Progenitor cell of endocrine pancreas (in vitro differentiated cells): ENCODE measurements at places on chromosomes 4 and X.

DNA sequence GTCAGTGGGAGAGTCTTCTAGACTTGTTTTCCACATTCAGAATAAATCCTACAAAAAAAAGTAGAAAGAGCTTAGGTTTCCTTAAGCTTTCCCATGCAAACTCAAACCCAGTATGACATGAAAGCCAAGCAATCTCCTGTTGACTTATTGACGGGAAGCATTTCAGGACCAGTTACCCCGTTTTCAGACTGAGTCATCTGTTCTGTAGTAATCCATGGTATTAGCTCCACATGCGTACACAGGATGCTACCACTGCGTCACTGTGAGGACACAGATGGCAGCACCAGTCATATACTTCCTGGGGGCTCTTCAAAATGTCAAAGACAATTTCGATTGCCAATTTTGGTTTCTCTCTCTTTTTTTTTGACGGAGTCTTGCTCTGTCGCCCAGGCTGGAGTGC is 224.9 kb upstream of the MAD2L1 start:
- H3K4me3 ChIP-seq = no peak overlapping the region
- no peaks in the 10 kb centered on the region for H3K27me3 ChIP-seq
- DNase-seq = no peak
- no peaks in the 10 kb centered on the region for H3K36me3 ChIP-seq
- H3K4me1 ChIP-seq = no peaks in the 10 kb centered on the region
- H3K27ac ChIP-seq = no peak overlapping the region

GRCh38 chr4:103074744-103075434 is 1.7 kb downstream of the SLC9B2 start:
- peaks cover 9% of the 10 kb centered on the region for H3K4me1 ChIP-seq
- DNase-seq = no peak
- peaks cover 10% of the 10 kb centered on the region for H3K36me3 ChIP-seq
- H3K27ac ChIP-seq = no peak overlapping the region

DNA sequence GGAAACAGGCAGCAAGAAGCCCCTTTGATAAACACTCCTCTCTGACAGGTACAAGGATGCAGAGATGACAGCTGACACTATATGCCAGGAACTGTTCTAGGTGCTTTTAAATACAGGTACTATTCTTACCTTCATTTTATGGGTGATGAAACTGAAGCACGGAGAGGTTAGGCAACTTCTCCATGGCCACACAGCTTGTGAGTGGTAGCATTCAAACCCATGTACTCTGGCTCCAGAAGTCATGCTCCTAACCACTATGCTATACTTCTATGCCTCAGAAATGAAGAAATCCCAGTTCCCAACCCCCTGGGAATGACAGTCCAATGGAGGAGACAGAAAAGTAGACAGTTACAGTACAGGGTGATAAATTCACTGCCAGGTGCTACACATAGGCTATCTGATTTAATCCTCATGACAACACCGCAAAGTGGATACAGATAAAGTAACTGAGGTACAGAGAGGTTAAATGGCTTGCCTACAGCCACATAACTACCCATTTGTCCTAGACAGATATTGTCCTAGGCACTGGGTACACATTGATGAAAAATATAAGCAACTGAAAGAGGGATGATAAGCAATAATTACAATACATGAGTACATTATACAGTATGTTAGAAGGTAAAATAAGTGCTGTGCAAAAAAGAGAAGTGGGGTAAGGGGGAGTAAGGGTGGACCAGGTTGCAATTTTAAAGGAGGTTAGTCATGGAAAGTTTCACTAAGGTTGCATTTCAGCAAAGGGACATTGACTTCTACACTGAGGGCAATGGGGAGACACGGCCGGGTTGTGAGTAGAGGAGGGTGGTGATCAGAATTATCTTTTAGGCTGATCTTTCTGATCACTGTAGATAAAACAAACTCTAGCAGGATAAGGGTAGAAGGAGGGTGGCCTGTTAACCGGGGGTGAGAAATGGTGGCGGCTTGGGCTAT is 1.6 kb upstream of the F8 start:
- no peak overlapping the region for H3K4me3 ChIP-seq
- DNase-seq = no peak
- H3K4me1 ChIP-seq = peaks cover 11% of the 10 kb centered on the region
- no peaks in the 10 kb centered on the region for H3K36me3 ChIP-seq
- H3K27ac ChIP-seq = peak overlapping the region; percentile 42

- no peak overlapping the region for H3K27ac ChIP-seq
- no peak overlapping the region for H3K4me3 ChIP-seq
- H3K36me3 ChIP-seq = no peaks in the 10 kb centered on the region
- DNase-seq = no peak
These were observed 64.7 kb downstream of the IL13RA2 start for GRCh38 chrX:114952696-114953095.

DNA sequence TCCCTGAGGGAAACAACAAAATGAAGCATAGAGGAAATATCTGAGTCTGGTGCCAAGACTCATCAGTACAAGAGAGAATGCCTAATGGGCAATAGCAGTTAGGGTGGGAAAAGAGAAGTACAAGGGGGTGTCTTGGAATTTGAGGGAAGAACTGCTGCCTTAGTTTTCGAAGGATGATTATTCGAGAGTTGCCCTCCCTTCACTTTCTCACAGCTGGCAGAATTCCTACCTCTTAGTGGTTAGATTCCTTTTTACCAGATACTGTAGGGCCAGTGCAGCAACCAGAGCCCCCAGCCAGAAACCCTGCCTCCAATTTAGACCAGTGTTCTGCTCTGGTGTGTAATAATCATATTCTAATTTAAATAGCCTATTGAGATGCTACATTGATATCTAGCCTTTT is 56.5 kb downstream of the NFKB1 start:
- no peaks in the 10 kb centered on the region for H3K36me3 ChIP-seq
- no peak for DNase-seq
- H3K4me1 ChIP-seq = peaks cover 9% of the 10 kb centered on the region
- no peaks in the 10 kb centered on the region for H3K27me3 ChIP-seq
- H3K27ac ChIP-seq = no peak overlapping the region

DNA sequence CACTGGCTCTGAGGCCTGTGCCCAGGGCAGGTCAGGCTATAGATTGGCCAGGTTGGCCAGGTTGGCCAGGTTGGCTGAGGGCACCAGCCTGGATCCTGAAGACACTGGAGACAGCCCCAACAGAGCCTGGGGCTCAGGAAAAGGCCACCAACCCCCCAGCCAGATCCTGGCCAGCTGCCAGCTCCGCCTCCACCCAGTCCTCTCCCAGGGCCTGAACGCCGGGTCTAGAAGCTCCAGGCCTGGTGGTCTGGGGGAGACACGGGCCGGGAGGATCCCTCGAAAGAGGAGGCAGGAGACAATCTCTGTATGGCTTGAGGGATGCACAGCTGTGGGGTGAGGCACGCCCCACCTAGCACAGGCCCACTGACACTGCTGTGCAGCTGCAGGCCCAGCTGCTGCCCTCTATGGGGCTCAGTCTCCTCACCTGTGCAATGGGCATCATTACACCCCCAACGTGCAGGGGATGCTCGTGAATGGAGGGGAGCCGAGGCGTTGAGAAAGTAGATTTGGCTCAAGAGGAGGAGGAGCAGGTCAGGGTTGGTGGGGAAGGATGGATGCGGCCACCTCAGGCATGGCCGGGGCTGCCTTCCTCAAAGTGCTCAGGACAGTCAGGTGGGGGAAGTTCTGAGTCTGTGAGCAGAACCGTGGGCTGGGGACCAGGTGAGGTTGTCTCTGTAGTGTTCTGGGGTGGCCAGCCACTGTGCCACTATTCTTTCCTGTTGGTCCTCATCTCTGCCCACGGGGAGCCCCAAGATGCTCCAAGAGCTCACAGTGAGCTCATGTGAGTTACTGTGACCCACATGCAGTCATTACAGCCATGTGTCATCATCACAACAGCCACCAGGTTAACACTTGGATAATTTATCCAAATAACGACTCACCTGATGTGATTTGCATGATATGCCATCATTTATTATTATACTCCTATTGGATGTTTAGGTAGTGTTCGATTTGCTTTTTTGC is 10.8 kb upstream of the GAGE10 start:
- peaks cover 2% of the 10 kb centered on the region for H3K36me3 ChIP-seq
- no peak overlapping the region for H3K4me3 ChIP-seq
- H3K27ac ChIP-seq = no peak overlapping the region
- no peak for DNase-seq
- H3K4me1 ChIP-seq = peaks cover 2% of the 10 kb centered on the region

DNA sequence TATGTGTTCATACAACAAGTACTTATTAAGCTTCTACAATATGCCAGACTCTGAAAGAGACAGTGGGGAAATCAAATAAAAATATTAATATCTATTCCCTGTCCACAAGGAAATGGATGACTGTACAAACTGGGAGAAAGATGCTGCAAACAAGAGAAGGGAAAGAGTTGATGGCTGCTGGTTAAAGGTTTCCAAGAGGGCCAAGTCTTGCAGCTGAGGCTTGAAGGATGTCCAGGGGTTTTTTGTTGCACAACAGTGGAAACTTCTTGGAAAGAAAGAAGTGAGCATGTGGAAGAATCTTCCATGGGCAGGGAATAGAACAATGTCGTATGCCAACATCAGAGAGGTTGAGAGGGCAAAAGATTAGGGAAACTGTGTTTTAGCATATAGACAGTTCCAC is 95.8 kb downstream of the MID1 start:
- no peaks in the 10 kb centered on the region for H3K4me1 ChIP-seq
- H3K27me3 ChIP-seq = no peaks in the 10 kb centered on the region
- H3K4me3 ChIP-seq = no peak overlapping the region
- H3K36me3 ChIP-seq = peaks cover 8% of the 10 kb centered on the region
- no peak overlapping the region for H3K27ac ChIP-seq

DNA sequence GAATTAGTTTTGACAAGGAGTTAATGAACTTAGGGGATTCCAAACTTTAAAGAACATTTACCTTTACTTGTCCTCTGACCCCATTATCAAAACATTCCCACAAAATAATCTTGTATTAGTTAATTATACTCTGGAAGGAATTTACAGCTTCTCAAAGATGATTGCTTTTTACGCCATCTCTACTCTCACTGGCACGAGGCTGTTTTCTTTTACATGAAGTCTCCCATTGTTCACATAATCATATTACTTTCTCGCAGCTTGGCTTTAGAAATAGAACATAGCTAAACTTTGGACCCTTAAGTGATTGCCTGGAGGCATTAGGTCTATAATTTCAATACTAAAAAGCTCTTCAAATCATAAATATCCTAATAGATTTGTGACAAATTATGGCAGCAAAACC is 592.9 kb downstream of the TRIML1 start:
- H3K4me3 ChIP-seq = no peak overlapping the region
- no peaks in the 10 kb centered on the region for H3K36me3 ChIP-seq
- no peak for DNase-seq
- no peak overlapping the region for H3K27ac ChIP-seq
- no peaks in the 10 kb centered on the region for H3K27me3 ChIP-seq
- peaks cover 7% of the 10 kb centered on the region for H3K4me1 ChIP-seq

GRCh38 chr4:156779774-156780173 is 191.8 kb downstream of the PDGFC start:
- no peak overlapping the region for H3K27ac ChIP-seq
- no peak for DNase-seq
- H3K36me3 ChIP-seq = peaks cover 10% of the 10 kb centered on the region
- peaks cover 4% of the 10 kb centered on the region for H3K4me1 ChIP-seq
- no peak overlapping the region for H3K4me3 ChIP-seq
- H3K27me3 ChIP-seq = no peaks in the 10 kb centered on the region

DNA sequence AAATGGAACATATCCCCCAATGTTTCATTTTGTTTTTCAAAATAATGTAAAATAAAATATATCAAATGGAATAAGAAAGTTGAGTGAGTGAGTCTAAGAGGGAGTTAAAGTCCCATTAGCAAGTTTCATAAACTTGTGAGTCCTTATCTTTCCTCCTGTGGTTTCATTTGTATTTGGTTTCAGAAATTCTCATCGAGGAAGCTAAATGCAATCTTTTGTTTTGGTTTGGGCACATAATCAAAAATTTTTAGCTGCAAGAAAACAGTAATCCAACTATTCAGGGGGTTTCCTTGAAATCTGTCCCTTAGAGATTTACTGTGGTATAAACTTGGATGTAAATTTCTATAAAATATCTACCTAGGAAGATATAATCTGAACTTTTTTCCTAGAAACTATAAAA is 124.2 kb downstream of the CAMK2D start:
- peaks cover 58% of the 10 kb centered on the region for H3K4me1 ChIP-seq
- no peak overlapping the region for H3K4me3 ChIP-seq
- DNase-seq = no peak
- peaks cover 2% of the 10 kb centered on the region for H3K36me3 ChIP-seq
- H3K27ac ChIP-seq = no peak overlapping the region
